Cardiac muscle cell (in vitro differentiated cells and primary cell): ENCODE measurements at places on chromosomes 1 and 21. TPM values are rescaled to one million over a fixed set of nuclear protein-coding genes. Genes with fewer than 3 reads are reported as not detected.
A peak's percentile ranks its signal among the peaks of the same experiment; 100 is the strongest.

DNA sequence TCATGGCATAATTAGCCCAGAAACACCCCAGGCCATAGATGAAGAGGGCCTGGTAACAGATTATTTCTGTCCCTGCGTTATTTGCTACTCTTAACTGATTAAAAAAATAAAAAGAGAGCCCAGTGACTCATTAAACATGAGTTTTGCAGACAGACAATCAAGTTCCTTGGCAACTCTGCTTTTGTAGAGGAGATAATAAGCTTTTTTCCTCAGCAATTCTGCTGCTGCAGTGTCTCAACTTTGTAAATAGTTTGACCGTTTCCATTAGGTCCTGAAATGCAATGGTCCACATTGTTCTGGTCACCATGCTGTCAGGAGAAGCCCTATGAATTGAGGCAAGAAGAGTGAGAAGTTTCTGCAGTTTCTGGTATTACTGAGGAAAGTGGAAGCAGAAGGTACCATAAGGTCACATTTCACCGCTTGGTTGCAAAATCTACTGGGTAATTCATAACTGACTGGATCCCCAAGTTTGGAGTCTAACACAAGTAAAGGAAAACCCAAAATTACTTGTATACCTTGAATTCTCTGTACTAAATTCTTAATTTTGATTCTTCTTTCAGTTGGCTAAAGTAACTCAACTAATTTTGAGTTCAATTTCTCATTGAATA lies 139.5 kb downstream of the ZZZ3 start:
- peak; percentile 67 for DNase-seq

DNA sequence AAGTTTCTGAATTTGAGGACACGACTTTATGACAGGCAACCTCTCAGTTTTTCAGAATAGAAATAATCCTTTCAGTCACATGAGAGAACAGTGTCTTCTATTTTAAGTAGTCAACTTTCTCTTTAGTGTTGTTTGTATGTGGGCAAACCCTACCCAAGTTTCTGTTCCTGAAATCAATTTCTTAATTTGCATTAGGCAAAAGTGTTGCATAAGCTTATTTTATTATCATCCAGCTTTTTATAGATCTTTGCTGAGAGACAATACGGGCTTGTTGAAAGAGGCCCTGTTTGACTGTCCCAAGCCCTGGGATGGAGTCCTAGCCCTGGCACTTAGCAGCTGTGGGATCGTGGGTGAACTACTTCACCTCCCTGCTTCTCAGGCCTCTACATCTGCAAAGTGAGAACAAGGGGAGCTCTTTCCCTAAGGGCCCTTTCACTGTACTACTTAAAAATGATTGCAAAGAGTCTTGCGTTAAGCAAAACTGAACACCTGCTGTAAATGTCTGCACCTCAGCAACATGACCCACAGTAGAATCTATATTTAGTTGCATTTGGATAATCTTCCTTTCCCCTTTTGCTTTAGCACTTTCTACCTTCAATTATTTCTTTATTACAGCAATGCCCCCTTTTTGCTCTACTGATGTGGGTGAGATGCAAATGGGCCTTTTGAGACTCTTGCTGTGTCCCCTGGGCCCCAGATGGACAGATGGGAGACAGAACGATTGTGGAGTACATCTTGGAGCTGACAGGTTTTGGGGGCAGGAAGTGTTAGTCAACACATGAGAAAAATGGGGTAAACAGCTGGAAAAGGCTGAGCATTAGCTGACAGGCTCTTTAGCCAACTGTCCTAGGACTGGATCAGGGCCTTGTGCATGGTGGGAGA lies 41.0 kb upstream of the SCAF4 start:
- no peak for DNase-seq

DNA sequence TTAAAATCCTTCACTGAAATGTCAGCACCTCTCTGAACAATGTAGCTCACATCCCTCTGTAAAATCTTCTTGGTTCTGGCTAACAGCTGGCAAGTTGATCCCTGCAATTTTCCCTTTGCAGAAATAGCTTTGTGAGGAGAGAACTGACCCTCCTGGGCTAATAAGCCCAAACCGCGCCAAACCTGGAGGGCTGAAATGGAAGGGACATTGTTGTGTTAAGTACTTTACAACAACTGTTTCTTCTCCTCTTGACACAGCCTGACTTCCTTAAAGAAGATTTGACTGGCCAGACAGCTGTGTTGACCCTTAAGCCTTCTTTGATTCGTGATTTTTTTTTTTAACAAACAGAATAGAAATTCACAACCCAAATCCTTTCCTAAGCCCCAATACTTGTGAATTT lies 5.7 kb downstream of the LMX1A start:
- DNase-seq, result no peak

DNA sequence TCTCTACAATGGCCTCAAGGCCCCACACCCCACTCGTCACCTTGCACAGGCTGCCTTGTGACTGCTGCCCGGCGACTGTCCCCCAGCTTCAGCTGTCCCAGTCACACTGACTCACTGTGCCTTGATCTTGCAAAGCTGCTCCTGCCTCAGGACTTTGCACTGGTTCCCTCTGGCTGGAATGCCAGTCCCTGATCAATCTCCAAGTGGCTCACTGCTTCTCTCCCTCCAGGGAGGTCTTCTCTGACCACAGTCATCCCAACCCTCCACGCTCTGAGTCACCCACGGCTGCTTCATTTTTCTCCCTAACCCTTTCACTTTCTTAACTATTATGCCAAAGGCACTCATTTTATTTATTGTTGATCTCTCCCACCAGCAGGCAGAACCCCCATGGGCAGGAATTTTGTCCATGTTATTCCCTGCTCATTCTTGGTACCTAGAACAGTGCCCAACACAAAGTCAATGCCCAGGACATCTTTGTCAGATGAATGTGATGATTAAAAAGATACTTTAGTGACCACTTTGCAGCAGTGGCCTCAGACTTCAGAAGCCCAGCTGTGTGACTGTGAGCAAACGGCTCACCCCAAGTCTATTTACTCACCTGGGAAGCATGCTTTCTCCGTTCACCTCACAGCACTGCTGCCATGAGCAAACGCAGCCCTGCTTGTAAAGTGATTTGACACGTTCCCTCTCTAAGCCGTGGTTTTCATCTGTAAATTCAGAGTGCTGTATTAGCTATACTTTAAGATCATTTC lies 53.4 kb downstream of the ZBTB18 start:
- no peak for DNase-seq

- DNase-seq, result no peak
Measured at GRCh38 chr1:224707843-224708725, 92.0 kb downstream of the CNIH3 start.

- no peak for DNase-seq
Measured at GRCh38 chr1:218351391-218352074, 6.4 kb downstream of the TGFB2 start.

GRCh38 chr21:45421846-45422775 lies 17.1 kb downstream of the COL18A1 start:
- DNase-seq, result no peak

- no peak for DNase-seq
Measured at GRCh38 chr1:201818971-201819750, 9.8 kb upstream of the IPO9 start.

The OR10Z1 gene
- polyA plus RNA-seq, result not detected in 2 replicates

GRCh38 chr1:110597966-110598365 lies 8.2 kb downstream of the KCNA2 start:
- no peak for DNase-seq
